EL (cell line): ENCODE measurements at places on chromosomes 4 and X.

DNA sequence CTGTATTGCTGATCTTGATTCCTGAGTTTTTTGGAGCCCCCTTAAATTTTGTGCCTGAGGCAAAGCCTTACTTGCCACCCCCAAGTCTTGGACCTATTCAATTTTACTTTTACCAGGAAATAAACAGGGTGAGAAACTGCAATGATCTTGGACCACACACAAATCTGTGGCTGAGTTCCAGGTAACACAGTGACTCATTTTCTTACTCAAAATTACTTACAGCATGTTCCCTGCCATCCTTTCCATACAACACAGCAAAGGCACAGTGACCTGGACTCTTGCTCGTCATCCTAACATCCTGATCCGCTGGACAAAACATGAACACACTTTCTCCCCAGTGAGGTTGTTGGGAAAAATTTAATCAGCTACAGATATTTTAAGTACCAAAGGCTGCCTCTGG is 60.7 kb upstream of the S100G start:
- peak; percentile 23 for DNase-seq

GRCh38 chrX:56811599-56811998 is 82.6 kb downstream of the NBDY start:
- no peak for DNase-seq

- no peak for DNase-seq
Observed at GRCh38 chrX:82742351-82742750, 765.7 kb upstream of the POU3F4 start.

GRCh38 chr4:94827481-94828110 is 69.8 kb downstream of the BMPR1B start:
- peak; percentile 54 for DNase-seq

GRCh38 chrX:134990801-134991481 is at the start of gene SMIM10:
SMIM10 (plus strand) TSS chrX:134990991; CDS start chrX:134991096, 105 bp downstream.
- DNase-seq, result peak; percentile 87

- peak; percentile 5 for DNase-seq
Observed at GRCh38 chr4:126144543-126145237, 829.9 kb downstream of the FAT4 start.

- peak; percentile 18 for DNase-seq
Observed at GRCh38 chr4:26023203-26023972, 109.4 kb downstream of the SMIM20 start.

DNA sequence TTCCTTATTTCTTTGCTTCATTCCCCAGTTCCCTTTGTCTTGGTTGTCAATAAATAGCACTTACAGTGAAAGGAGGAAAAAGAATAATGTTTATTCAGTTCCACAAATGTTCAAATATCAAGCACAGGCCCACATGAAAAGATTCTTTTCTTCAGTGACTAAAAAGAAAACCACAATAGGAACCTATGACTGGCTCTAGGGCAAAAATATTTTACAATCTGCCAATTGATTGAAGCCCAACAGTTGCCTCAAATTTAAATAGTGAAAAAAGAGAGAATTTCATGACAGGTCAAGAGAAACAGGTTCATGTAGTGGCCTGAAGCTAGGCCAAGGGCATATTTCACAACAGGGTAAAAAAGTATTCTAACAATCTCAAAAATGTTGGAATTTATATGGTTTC is 553.8 kb downstream of the CENPC start:
- peak; percentile 23 for DNase-seq

DNA sequence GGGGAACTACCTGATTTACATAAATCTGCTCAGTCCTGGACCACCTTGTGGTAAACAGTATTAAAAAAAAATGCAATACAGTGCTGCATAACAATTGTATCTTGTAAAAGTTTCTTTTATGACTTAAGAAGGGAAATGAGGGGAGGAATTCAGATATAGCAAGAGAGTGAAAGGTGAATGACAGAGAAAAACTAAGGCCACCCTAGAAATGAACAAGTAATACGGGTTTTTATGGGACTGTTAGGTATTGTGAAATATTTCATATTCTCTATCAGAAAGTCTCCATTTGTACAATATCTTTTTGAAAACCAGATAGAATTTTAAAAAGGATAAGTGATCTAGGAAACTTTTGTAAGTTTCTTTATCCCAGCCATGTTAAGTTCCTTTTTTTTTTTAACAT is 69.7 kb upstream of the NOCT start:
- no peak for DNase-seq

DNA sequence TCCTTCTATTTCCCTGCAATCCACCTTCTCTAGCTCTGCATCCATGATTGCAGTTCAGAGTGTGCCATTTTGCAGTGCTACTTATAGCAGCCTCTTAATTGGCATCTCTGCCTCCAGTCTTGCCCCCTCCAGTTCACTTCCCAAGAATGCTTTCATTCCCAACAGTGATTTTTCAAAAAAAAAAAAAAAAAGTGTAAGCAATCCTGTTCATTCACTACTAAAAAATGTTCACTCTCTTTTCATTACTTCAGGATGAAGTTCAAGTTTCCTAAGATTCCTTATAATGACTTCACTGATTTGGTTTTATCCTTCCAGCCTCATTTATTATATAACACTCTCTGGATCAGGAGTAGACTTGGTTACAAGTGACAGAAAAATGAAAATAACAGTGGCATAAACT is 124.7 kb upstream of the LNX1 start:
- peak; percentile 24 for DNase-seq

DNA sequence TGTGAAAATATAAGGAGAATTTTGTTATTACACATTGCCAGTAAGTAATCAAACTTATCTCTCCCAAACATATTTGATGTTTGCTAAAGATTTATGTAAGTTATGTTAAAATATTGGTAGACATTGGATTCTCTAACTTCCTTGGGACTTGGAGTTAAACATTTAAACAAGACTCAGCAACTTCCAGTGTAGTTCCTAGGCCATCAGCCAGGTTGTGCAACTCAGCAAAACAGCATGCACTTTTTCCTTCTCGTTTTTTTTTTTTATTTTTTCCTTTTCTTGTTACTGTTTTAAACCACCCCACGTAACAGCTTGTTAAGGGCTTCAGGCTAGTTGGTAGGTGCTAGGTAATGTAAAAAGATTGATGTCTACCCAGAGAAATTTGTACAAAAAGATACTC is 510.4 kb downstream of the ANKRD50 start:
- no peak for DNase-seq

GRCh38 chr4:189787216-189788031 is 153.2 kb upstream of the FRG1 start:
- DNase-seq, result no peak
